Nucleus accumbens (tissue), 56 donors: ENCODE measurements at places on chromosomes 7 and 10.

GRCh38 chr10:61663466-61663865, 737 bp downstream of the CABCOCO1 start:
- DNase-seq = no peak

- DNase-seq = no peak
Measured at GRCh38 chr7:2863461-2864066, 19.5 kb upstream of the GNA12 start.

DNA sequence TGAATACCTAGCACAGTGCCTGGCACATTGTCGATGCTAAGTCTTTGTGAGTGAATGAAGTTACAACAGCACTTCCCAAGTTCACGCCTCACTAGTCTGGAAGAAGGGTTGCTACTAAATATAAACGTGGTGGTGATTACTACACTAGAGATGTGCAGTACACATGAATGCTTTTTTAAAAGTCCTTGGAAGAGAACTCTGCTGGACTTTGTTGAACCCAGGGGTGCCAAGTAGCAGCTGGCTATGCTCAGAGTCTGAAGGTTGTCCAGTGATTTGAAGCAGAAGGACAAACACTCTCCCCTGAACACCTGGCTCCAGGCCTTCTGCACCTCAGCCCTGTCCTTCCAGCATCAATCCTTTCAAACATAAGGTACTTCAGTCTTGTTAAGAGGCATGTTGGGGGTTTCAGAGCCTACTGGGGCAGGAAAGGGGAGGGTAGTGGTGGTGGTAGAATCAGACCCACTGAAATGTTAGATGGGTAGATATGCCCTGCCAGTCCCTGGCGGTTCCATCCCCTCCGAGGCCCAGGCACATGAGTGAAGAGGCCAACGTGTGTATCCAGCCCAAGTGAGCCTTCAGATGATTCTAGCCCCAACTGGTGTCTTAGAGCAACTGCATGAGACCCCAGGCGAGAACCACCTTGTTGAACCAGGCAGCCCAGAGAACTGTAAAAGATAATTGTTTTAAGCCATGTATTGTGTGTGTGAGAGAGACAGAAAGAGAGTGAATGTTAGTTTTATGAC, 94.4 kb downstream of the TAX1BP1 start:
- no peak for DNase-seq

GRCh38 chr7:130394421-130395195, 14.3 kb downstream of the CPA1 start:
- no peak for DNase-seq

DNA sequence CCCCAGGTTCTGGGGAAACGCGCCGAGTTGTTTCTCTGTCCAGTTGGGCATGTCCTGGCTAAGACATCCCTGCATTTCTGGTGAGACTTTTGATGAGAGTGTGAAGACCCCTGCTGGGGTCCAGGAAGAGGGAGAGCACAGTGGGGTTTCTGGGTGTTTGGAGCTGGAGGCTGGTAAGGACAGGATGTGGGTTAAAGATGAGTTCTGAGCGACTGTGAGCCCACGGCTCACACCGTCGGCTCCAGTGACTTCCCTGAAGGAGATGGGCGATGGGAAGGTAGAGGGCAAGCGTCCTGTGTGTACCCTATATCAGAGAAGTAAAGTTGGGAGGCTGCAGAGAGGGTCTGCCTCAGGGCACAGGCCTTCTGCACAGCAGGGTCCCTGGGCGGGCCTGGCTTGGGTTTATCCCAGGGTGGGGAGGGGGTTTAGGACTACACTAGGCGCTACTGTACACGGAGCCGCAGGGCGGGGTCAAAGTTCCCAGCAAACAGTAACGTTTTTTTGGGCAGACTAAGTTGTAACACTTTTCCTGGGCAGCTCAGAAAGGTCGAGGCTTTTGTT, 3.6 kb downstream of the EMX2 start:
- no peak for DNase-seq

DNA sequence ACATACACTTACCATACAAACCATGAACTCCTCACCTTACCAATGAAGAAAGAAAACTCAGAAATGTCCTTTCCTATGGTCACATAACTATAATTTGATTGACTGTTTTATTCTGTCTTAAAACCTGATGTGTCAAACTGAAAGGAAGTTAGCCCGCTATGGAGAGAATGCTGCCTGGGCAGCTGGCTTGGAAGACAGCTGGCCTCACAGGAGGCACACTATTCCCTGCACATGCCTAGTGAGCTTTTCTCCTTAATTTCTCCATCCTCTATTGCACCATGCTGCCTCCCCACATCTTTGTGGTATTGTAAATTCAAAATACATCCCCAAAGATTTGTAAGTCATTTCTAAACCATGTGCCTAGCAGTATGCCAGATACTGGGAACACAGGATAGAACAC, 163.3 kb downstream of the STK31 start:
- no peak for DNase-seq

GRCh38 chr10:16611037-16611436, 89.4 kb upstream of the C1QL3 start:
- DNase-seq = no peak

DNA sequence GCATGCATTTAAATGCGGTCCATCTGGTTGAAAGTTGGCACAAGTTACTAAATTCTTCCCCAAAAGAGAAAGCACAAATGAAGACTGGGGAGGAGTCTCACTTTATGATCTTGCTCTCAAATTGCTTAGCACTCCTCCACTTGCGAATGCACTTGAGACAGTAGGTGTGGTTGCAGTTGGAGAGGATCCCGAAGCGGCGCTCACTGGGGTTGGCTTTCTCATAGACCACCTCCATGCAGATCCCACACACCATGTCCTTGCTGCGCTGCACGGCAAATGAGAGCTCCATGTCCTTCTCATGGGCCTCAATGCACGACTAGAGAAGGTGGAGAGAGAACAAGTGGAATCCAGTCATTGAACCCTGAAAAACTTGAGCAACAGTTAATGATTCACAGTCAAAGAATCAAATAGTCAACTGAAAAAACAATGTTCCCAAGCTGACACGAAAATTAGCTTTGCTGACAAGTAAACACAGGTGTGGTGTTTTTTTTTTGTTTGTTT, 22.7 kb downstream of the MKRN1 start:
- no peak for DNase-seq

DNA sequence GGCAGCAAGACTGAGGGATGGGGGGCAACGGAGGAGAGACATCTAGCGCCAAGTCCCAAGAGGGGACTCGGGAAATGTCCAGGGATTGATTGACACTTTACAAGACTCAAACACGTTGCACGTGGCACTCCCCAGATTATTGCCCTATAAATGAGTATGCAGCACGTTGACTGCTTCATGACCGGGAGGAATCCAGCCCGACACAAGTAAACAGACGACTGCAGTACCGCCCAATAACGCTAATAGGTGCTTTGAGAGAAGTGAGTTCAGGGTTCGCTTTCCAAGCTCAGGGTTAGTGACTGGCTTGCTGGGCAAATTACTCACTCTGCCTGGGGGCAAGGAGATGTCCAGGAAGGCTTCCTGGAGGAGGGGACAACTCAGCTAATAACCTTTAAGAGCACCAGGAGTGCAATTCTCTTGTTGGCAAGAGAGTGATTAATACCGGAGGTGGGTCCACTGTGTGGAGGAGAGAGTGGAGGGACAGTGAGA, 73.3 kb upstream of the MYL10 start:
- DNase-seq = no peak

GRCh38 chr7:28093623-28094232, 86.9 kb downstream of the JAZF1 start:
- DNase-seq = peak; percentile 37

DNA sequence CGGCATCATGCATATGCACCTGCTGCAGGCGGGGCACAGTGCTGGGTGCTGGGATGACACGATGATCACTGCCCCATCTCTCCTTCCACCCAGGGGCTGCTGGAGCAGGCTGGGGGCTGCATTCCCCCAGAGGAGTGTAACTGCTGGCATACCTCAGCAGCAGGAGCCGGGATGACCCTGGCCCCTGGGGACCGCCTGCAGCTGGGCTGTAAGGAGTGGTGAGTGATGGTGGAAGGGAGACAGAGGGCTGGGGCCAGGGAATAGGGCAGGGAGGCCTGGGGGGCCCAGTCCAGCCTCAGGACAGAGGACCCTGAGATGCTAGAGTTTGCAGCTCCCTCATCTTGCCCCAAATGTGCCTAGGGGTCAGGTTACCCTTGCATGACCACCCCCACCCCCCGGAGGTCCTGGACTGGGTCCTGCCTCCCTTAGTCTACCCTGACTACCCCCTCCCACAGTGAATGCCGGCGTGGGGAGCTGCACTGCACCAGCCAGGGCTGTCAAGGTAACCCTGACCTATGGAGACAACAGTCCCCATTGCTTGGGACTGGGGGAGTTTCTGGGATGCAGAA, 14.5 kb upstream of the ZNF862 start:
- DNase-seq = no peak

DNA sequence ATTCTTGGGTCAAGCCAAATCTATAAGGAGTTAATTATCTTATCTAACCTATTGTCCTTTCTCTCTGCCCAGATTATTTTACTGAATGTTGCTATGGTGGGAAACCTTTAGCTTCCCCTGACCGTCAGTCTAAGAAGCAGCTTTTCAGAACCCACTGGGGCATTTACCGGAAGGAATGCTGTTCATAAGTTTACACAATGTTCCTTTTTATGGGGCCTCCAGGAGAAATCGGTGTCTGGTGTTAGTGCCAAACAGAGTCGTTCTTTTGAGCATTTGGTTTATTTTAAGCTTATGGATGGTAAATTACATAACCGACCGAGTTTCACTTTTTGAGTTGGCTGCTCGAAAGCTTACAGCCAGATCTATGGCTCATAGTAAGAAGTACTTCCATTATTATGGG, 111.9 kb downstream of the CACNB2 start:
- no peak for DNase-seq

- DNase-seq = no peak
Measured at GRCh38 chr7:1852517-1853430, 182.7 kb downstream of the ELFN1 start.

DNA sequence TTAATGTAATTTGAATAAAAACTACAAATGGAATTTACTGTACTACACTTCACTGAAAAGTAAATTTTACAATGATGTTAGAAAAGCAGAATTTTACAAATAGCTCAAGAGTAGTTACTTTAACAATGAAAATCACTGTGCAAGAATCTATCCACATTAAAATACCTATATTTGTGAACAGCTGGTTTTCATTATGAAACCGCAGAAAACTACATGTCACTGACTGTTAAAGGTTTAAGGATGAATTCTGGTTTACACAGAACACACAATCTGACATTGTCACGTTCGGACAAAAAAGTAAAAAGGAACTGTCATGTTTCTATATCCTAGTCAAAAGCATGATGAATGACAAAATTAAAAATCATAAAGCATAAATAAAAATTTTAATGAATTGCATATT, 415.3 kb upstream of the PRKCQ start:
- no peak for DNase-seq

DNA sequence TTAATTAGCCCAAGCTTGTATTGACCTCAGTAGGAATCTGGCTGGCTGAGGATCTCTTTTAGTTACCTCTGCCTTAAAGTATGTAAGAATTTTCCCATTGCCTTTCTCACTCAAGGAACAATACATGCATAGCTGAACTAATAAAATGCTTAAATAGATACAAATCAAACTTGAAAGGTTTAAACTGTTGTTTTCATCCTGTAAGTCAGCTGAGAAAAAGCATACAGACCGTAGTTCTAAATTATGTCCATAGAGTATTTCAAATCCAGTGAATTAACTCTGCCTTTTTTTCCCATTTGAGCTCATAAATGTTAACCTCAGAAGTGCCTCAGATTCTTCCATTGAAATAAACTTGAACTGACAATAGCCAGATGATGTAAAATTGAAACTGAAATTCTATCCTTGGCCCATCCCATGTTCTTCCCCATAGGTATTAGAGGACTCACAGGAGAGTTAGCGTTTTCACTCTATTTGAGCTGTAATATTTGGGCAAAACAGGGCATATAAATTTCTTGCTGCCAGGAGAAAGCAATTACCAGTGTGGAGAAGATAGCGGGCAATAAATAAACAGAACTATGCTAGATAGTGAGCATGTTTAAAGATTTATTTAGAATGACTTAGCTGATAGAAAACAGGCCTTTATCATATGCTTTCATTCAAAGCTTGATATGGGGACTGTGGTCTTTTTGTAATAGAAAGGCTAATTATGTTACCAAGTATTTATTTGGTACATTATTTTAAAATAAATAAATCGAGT, 163.7 kb downstream of the WNT2 start:
- no peak for DNase-seq

GRCh38 chr7:134186027-134186426, 58.9 kb downstream of the LRGUK start:
- no peak for DNase-seq
